ENCODE measurements at places on chromosomes 1 and 21.

GRCh38 chr1:9542430-9542829 lies 3.2 kb downstream of the SLC25A33 start:
- no peak for ATAC-seq

DNA sequence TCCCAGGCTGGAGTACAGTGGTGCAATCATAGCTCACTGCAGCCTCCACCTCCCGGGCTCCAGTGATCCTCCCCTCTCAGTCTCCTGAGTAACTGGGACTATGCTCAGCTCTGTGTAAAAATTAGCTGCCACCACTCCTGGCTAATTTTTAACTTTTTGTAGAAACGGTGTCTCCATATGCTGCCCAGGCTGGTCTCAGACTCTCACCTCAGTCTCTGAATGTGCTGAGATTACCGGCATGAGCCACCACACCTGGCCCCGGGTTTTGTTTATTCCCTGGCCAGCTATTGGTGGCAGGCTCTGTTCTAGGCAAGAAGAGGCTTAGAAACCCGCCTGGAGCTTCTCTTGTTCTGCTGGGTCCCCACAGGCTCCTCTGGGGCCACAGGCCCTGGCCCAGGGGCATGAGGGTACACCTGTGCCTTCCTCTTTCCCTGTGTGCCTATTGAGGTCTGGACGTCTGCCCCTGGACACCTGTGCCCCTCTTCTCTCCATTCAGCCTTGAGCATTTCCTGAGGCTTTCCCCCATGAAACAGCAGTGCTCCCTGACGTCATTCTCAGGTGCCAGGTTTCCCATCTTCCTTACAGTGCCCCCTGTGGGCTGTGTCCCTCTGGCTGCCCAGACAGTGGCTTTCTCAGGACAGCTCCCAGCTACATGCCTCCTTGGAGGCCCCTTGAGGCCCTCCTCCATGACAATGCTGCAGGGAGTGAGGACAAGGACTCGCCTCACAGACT lies 57.5 kb downstream of the PCP4 start:
- no peak for ATAC-seq

- no peak for ATAC-seq
These were observed 152.6 kb downstream of the ZNF281 start for GRCh38 chr1:200257235-200257634.

GRCh38 chr21:38203229-38203628 lies 53.6 kb upstream of the KCNJ15 start:
- ATAC-seq: no peak

Measured in activated T-helper 17 cell treated with anti-CD3 and anti-CD28 coated beads, Interleukin-2, amount 50 U/mL, for 72 hours (primary cell).